Right kidney (tissue), 9 donors: ENCODE measurements at places on chromosomes 5 and 9.

- DNase-seq = no peak
Measured at GRCh38 chr9:73038089-73038509, 85.2 kb upstream of the ALDH1A1 start.

DNA sequence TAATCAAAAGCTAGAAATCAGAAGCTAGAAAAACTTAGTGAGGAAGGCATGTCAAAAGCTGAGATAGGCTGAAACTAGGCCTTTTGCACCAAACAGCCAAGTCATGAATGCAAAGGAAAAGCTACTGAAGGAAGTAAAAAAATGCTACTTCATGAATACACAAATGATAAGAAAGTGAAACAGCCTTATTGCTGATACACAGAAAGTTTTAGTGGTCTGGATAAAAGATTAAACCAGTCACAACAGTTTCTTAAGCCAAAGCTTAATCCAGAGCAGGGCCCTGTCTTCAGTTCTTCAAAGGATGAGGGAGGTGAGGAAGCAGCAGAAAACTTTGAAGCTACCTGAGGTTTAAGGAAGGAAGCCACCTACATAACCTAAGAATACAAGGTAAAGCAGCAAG, 102.5 kb upstream of the SH3GL2 start:
- DNase-seq = no peak

GRCh38 chr5:149519601-149520000, 31.6 kb downstream of the CSNK1A1 start:
- no peak for DNase-seq

GRCh38 chr9:99432075-99432474, 210.0 kb downstream of the SEC61B start:
- no peak for DNase-seq

DNA sequence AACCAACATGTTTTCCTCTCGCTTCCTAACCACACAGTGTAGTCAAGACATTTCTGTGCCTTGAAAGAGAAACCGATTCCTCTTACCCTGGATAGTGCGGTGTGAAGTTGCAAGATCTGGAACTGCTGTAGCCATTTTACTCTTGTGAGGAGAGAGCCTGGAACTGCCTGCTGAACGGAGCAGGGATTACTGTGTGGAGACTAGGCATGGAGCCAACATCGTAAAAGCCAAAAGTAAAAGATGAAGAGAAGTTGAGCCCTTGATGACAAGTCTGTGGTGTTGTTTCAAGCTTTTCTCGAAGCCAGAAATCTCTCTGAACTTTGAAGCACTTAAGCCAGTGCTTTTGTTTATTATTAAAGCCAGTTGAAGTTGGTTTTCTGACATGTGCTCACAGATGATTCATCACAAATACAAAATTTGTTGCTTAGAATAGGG, 110.1 kb upstream of the GRIN3A start:
- peak; percentile 6 for DNase-seq

DNA sequence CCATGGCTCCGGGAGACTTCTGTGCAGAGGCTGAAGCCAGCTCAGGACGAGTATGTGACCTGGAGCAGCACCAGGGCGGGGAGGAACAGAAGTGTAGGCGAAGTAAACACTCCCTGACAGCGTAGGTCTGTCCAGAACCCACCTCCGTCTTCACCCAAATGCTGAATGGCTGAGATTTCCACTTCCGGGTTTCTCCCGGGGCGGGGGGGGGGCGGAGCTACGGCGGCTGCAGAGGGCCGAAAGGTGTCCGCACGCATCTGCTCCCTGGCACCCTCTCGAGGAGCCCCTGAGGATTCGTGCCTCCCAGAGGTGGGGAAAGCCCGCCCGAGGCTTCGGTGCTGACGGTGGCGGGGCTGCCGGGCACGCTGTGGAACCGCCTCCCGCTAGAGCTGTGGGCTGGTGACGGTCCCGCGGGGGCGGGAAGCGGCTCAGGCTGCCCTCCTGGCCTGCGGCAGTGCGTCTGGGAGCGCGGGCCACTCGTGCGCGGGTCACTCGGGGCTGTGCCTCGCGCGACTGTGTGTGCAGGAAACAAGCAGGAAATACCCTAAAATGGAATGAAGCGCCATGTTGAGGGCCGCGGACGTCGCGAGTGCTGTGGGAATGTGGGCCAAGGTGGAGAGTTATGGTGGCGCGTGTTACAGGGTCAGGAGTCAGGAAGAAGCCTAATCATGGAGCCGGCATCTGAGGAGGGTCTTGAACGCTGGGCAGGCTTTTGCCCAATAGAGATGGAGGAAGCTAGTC, 1425.4 kb downstream of the FOXD4L5 start:
- DNase-seq = no peak
